Central memory CD4-positive, alpha-beta T cell (primary cell): ENCODE measurements at places on chromosomes 1 and 21.

- DNase-seq, result no peak
Observed at GRCh38 chr1:151511636-151512215, 539 bp downstream of the CGN start.

DNA sequence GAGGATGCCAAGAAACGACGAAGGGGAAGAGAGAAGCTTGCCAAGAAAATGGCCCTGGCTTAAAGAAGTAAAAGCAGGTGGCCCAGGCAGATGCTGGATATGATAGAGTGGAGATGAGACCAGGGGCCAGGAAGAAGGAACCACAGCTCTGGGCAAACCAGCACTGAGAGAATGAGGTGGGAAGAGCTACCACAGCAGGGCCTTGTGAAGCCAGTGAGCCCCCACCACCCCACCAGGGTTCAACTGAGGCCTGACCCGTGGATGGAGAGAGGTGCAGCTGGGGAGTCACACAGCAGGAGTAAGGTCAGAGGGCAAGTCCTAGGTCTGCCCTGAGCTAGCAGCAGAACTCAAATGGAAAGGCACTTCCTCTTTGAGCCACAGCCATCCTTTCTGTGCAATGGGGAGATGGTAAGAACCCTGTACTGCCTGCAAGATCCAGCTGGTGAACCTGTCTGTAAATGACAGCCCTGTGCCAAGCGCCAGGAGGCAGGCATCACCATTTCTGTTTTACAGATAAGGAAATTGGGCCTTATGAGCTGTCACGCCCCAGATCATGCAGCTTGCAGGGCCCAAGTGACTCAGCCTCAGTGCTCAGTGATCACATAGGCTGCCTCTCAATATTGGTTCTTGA lies 8.5 kb downstream of the SH3BGRL3 start:
- peak; percentile 46 for DNase-seq

DNA sequence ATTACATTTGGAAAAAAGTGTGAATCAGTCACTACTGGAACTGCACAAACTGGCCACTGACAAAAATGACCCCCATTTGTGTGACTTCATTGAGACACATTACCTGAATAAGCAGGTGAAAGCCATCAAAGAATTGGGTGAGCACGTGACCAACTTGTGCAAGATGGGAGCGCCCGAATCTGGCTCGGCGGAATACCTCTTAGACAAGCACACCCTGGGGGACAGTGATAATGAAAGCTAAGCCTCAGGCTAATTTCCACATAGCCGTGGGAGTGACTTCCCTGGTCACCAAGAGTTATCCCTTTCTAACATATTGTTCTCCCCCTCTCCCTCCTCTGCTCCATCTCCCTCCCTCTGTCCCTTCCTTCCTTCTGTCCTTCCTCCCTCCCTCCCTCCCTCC lies 47.7 kb upstream of the RHOU start:
- no peak for DNase-seq

DNA sequence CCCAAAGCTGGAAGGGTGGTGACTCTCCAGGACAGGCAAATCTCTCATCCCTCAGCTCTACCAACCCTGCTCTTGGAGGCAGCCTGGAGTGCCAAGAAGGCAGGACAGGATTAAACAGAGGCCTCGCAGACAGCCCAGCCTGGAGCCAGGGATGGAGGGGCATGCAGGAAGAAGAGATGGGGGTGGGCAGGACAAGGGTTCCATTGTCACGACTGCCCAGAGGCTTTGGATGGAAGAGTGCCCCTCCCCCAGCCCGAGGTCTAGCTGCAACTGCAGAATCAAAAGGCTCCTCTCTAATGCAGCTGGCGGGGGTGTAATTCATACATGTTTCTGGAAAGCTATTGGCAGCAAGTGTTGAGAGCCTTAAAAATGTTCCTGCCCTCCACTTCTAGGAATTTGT lies 8.8 kb downstream of the RAB7B start:
- DNase-seq, result no peak

DNA sequence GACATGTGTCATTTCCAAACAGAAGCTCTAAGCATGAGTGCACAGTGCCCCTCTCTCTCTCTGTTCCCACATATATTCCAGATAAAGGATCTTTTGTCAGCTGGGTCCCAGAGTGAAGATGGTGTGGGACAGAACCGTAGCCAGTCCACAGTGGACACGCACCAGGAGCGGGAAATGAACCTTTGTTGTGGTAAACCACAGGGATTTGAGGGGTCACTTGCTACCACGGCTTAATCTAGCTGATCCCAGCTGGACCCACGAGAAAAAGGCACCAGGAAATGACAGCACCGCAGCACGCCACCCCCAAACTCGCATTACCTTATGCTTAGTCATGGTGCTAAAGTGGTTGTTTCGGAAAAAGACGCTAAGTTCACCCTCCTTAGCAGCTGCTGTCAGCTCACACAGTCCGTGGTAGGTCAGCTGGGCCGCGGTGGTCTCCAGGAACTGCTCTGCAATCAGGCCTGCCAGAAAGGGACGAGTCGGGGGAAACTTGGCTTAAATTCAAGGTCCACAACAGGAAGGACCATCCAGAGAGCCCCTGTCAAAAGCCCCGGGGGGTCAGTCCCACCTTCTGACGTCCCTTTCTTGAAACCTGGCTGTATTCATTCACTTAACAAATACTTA lies 7.5 kb downstream of the MINDY1 start:
- no peak for DNase-seq

GRCh38 chr1:168821434-168821833 lies 92.4 kb upstream of the DPT start:
- no peak for DNase-seq

GRCh38 chr21:27154451-27155129 lies 187.7 kb upstream of the ADAMTS5 start:
- no peak for DNase-seq

- no peak for DNase-seq
Observed at GRCh38 chr1:44557778-44558177, 116.5 kb downstream of the TMEM53 start.

DNA sequence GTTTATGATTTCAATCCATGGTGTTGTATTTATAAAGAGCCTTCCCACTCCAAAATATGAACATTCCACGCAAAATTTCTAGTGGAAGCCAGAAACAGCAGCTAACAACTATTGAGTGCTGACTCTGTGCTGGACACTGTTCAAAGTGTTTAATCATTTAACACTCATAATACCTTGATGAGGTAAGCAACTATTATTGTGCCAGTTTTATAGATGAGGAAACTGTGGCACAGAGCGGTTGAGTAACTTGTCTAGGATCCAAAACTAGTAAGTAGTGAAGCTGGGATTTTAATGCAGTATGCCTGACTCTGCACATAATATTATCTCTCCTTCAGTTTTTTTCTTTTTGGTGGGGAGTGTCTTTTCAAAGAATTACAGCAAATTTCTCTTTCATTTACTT lies 228.3 kb downstream of the SLC35F3 start:
- no peak for DNase-seq

DNA sequence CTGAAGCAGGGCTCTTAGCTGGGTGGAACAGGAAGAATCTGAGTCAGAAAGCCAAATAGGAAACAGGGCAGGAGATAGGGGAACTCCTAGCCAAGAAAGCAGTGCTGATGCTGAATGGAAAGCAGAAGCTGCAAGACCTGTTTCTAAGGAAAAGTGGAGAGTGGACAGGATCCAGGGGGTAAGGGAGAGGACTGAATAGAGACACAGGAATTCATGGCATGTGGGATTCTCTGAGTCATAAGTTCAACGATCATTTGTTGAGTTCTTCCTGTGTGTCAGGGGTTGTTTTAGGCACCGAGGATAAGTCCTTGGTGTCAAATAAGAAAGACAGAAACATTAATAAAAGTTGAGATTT lies 153.8 kb upstream of the FGGY start:
- DNase-seq, result no peak

GRCh38 chr1:156123356-156124196 lies 9.1 kb downstream of the LMNA start:
- peak; percentile 68 for DNase-seq

DNA sequence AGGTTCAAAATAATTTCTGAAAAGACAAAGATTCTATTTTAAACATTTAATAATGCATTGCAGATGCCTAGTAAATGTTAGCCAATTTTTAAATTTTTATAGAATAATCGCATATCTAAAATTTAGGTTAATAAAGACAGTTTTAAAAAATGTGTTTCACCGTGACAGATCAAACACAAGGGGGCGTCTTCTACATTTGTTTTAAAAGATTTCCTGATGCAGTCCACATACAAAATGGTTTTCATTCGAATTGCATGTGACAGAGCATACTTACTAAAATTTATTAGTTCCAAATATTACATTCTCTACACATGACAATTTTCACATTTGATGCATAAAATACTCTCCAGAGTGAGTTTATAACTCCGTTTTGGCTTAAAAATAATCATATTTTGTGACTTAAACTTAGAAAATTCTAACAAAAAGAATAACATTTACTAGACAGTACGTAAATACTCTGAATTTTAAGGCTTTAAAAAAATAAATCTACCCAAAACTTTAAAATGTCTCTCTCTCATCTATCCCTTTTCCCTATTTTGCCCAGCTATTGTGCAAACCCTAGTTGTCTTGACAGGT lies 75.5 kb downstream of the ADAMTS1 start:
- DNase-seq, result no peak

- no peak for DNase-seq
Observed at GRCh38 chr1:93619507-93620171, 62.0 kb downstream of the BCAR3 start.

DNA sequence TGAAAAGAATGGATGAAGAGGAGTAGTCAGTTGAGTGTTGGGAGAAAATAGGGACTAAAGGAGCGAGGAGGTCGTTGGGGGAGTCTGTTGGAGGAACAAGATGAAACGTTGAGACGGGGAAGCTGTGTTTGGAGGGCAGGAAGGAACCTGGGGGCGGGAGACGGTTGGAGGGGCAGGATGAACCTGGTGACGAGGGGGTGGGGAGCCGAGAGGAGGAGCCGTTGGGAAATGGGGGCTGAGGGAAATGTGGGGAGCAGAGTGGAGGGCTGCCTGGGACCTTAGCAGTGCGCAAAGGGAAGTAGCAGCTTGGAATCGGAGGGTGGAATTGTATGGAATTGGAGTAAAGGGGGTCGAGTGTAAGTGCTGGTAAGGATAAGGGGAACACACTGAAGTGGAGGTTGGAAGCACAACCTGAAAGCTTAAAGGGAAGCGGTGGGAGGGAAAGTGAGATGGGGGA lies 630 bp downstream of the MTF2 start:
- DNase-seq, result peak; percentile 4
